ENCODE measurements at places on chromosomes 5 and 9. TPM values are rescaled to one million over a fixed set of nuclear protein-coding genes. Genes with fewer than 3 reads are reported as not detected.
A peak's percentile ranks its signal among the peaks of the same experiment; 100 is the strongest.

DNA sequence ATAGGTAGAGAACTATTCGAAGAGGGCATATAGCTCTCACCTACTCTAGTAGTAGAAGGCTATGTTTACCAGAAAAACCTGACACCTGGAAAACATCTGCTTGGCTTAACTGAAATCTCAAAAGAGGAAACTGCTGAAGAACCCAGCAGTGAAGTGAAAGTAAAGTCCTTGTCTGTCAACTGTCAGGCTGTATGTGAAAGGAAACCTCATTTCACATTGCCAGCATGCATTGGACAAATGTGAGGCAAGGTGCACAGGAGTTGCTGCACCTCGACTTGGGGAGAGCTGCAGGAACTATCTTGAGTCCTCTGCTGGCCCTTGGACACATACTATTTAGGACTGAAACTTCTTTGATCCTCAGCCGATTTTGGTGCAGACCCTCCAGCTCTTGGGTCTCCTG lies 53.3 kb downstream of the NREP start:
- DNase-seq, result no peak

The HRCT1 gene
- not detected for total RNA-seq

- DNase-seq, result no peak
Measured at GRCh38 chr9:125758986-125759763, 12.0 kb downstream of the PBX3 start.

The GARIN3 gene
- total RNA-seq, result not detected

The CD274 gene
- total RNA-seq, result 0.18 TPM

GRCh38 chr5:134620634-134621033 lies 12.0 kb downstream of the SAR1B start:
- DNase-seq, result no peak

- DNase-seq, result no peak
Measured at GRCh38 chr5:82754036-82754746, 323.0 kb downstream of the TMEM167A start.

The FOXD4 gene
- total RNA-seq, result 1.0 TPM

DNA sequence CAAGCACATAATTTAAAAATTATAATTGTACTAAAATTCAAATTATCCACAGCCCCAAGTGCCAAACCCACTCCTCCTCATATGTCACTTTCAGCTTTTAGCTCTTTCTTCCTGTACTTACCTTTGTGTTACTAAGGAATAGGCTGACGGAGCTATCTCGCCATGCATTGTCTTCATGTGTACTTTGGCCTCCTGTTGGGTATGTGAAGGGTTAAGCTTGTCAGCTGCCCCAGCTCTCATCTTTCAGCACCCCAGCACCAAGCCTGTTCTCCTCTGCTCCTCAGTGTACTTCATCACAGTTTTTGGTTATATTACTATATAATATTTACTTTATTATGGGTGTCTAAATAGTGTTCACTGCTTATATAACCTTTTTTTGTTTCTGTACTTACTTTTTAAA lies 46.2 kb downstream of the OSTF1 start:
- no peak for DNase-seq

The CDH18 gene
- 0.87 TPM for total RNA-seq

The SLC27A6 gene
- total RNA-seq, result 0.76 TPM

- DNase-seq, result no peak
Measured at GRCh38 chr5:114360816-114361723, 800 bp upstream of the KCNN2 start.

The PCDHA6 gene
- not detected for total RNA-seq

DNA sequence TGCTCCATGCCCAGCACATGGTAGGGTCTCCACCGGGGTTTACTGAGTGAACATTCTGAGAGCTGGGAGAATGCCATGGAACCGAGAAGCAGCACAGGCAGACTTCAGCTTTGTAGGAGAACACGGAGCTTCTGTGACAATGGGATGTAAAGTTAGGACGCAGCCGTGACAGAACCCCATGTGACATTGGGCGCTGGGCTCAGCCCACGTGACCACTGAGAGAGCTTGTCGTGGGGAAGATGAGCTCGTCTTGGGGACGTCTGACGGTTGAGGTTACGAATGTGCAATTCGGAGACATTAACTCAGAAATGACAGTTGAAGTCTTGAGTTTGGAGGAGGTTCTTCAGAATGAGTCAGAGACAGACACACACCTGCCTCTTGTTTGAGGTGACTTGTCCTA lies 13.5 kb downstream of the SDHA start:
- no peak for DNase-seq

The INSL6 gene
- total RNA-seq, result not detected

The SPATA6L gene
- not detected for total RNA-seq

GRCh38 chr9:120716483-120716882 lies 2.2 kb upstream of the MEGF9 start:
- DNase-seq, result no peak

The GZMA gene
- total RNA-seq, result not detected

DNA sequence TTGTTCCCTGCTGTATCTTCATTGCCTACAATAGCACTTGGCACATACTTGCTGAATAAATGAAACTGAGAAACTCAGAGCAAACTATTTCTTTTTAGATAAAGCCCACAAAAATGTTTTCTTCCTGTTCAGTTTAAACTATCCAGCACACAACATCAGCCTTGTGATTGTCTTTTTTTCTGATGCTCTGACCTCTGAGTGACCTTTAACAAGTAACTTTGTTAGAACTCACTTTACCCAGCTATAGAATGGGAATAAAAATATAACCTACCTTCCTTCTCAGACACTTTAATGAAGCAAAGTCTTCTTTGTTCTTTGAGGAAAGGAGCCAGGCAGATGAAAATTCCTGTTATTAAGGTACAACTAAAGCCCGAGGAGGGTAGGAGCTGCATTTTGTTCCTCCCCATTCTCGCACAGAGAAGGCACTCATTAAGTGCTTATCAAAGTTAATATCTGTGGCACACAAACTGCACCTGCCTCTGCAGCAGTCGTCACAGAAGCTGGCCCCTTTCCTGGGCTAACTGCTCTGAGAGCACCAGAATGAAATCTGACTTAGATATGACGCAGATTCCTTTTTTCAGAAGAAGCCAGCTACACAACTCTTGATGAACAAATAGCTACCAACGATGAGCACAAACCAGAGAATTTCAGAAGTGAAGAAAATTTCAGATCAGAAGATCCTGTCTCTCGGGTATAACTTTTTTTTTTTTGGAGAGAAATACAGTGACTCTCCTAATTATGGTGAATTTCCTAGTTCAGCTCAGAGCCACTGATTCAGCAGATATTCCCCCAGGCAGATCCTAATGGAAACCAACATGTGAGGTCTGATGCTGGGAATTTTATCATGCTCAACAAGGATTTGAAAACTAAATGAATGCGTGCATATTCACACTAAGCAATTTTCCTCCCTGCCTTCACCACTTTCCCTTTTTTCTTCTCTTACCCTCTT lies 31.0 kb upstream of the NR3C1 start:
- no peak for DNase-seq

DNA sequence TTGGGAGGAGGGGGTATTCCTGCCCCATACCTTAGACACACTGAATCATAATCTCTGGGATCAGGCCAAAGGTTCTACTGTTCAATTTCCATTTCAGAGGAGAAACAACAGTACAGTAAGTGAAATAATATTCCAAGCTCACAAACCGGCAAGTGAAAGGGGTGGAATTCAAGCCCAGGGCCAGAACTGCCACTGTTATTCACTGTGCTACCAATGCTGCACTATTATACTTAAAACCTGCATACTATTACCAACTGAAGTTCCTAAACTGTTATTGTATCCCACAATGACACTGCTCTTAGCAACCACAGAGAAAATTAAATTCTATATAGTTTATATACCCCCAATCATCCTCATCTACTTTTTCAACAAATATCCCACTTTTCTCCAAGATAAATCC lies 24.6 kb downstream of the SSBP2 start:
- DNase-seq, result no peak

The PCSK5 gene
- total RNA-seq, result not detected

The SLC4A9 gene
- total RNA-seq, result not detected

The FGD3 gene
- total RNA-seq, result 0.76 TPM

DNA sequence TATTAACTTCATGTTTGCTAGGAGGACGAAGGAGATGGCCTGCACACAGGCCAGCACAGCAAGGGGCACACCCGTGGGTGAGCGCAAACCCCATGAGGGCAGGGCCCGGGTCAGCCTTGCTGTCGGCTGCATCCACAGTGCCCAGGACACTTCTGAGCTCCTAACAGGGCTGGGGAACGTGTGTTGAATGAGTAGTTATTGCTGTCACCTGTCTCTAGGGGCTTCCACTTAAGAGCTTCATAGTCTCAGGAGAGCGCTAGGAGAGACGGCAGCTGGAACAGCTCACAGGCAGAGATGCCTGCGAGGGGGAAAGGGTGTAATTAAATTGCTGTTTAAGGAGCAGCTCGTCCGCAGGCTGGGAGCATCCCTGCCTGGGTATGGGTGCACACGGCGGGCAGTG lies 91.4 kb upstream of the NEURL1B start:
- no peak for DNase-seq

The EQTN gene
- not detected for total RNA-seq

- DNase-seq, result peak; percentile 44
Measured at GRCh38 chr5:78162253-78162862, 132.1 kb downstream of the AP3B1 start.

The CD14 gene
- 0.47 TPM for total RNA-seq

DNA sequence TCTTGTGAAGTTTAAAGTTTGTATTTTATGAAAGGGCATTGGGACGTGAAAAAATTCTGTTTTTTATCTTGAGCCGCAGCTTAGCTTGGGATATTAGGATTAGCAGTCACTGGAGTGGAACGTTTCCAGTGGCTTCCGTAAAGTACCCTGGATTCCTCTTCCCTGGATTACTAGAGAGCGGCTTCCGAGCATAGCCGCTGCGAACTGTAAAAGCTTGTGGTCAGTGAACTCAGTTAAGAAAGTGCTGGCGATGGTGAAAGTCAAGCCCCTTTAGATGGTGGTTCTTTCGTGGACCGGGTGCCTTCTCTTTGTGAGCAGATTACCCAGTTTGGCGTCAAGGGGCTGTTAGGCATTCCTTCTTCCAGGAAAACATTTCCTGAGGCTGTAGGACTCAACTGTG lies 168.1 kb downstream of the KDM4C start:
- no peak for DNase-seq

The CCIN gene
- total RNA-seq, result not detected

Data from K562 (cell line).